Activated T-helper 1 cell treated with anti-CD3 and anti-CD28 coated beads, Interleukin-2, amount 50 U/mL, for 16 hours (primary cell): ENCODE measurements at places on chromosomes 2 and 18.

DNA sequence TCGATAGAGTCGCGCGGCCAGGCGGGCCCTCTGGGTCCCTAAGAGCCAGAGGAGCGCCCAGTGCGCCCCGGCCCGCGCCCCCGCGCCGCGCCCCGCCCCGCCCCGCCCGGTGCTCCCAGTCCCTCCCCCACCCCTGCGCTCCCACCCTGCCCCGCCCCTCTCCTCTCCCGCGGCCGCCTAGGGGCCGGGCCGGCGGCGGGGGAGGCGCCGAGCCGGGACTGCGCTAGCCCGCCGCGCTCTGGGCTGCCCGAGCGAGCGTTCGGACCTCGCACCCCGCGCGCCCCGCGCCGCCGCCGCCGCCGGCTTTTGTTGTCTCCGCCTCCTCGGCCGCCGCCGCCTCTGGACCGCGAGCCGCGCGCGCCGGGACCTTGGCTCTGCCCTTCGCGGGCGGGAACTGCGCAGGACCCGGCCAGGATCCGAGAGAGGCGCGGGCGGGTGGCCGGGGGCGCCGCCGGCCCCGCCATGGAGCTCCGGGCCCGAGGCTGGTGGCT, at the start of gene GPC1:
Gene GPC1 (plus strand): TSS at position 207 of the 491 bp plus-strand sequence. CDS start 256 bp downstream, at position 463.
- DNase-seq = peak; percentile 36

- DNase-seq = no peak
Observed at GRCh38 chr18:80232030-80232429, 15.3 kb downstream of the PARD6G start.

DNA sequence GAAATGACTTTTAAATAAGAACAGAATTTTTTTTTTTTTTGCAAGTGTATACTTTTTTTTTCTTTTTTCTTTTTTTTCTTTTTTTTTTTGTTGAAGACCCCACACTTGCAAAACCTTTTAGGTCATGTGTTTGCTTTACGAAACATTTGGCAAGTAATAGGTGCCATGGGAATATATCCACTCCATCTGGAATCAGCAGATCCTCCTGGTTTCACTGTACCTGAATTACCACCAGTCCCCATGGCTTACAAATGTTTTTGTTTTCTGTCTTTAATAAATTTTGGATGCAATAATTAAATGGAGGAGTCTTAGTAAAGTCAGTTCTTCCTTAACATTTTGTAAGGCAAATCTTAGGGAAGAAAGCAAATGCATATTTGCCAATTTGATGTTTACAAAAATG, 559.7 kb upstream of the ZEB2 start:
- no peak for DNase-seq

DNA sequence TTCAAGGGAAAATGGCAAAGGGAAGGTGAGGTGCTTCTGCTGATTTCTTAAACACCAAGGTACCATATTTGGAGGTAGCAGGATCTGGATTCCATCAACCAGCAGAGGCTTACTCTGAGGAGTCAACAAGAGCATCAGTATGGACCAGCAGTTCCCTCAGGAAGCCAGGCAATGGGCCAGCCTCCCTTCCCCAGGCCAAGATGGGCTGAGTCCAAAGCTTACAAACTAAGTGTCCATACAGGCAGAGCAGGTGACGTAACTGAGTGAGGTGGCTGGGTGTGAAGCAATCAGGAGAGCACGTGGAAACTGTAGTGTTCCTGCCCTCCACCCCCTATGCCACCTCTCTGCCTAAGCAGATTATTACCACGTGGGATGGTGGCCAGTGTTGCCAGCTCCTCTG, 134.2 kb upstream of the HNRNPA3 start:
- no peak for DNase-seq

DNA sequence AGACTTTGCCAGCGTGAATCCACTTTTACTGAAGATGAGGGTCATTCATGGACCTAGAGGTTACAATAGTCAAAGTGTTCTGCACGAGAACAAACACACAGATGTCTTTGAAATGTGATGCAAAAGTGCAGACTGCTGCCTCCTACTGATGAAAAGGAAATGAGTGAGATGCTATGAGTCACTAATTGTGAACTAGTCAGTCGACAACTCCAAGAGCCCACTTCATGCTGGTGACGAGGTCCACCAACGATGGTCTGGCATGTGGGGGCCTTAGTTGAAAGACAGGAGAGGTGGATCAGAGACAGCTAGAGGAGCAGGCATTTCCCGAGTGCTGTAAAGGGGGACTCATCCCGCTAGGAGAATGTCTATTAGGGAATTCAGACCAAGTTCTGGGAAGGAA, 17.1 kb upstream of the ZNF236 start:
- DNase-seq = no peak

- no peak for DNase-seq
Observed at GRCh38 chr2:11602563-11603204, 67.3 kb downstream of the NTSR2 start.
